ENCODE measurements at places on chromosomes 3 and 15.
A peak's percentile ranks its signal among the peaks of the same experiment; 100 is the strongest.

GRCh38 chr3:13167064-13167743, 94.0 kb upstream of the IQSEC1 start:
- no peak for DNase-seq

DNA sequence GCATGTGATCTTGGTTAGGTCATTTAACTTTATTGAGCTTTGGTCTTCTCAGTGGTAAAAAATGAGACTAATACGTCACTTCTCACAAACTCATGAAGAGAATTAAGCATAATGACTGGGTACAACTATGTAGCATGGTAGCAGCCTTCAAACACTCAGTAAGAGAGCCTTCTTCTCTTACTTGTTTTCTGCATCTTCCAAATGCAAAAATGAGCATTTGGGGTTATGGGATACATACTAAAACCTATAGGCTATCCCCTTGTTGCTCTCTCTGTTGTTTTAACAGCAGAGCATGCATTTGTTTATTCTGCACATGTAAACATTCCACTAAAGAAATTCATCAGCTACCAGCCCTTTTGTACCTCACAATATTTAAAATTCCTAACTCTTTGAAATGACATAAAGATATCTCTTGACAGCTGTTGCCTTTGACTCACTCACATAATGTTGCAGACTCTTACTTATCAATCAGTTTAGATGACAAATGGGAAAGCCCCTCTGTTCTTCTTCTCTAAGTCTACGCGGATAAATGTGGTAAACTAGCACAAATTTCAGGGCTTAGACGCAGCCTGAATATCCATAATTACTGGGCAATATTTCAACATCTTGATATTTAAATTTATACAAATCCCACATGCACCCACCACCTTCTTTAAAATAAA, 327.3 kb upstream of the SATB1 start:
- DNase-seq: no peak

DNA sequence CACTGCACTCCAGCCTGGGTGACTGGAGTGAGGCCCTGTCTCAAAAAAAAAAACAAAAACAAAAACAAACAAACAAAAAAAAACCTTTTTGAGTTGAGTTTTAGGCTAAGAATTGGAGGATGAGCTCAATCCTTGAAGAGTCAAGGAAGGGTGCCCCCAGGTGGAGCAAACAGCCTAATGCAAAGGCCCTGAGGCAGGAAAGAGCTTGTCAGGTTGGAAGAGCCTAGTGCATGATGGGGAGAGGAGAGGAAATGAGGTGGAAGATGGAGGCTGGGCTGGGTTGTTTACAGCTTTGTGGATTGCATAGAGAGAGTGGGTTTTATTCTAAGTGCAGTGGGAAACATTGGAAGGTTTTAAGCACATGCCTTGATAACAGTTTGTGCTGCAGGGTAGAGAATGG, 2.1 kb upstream of the SNX22 start:
- DNase-seq: no peak

- DNase-seq: no peak
These were observed 77.9 kb upstream of the LINGO1 start for GRCh38 chr15:77710637-77711036.

DNA sequence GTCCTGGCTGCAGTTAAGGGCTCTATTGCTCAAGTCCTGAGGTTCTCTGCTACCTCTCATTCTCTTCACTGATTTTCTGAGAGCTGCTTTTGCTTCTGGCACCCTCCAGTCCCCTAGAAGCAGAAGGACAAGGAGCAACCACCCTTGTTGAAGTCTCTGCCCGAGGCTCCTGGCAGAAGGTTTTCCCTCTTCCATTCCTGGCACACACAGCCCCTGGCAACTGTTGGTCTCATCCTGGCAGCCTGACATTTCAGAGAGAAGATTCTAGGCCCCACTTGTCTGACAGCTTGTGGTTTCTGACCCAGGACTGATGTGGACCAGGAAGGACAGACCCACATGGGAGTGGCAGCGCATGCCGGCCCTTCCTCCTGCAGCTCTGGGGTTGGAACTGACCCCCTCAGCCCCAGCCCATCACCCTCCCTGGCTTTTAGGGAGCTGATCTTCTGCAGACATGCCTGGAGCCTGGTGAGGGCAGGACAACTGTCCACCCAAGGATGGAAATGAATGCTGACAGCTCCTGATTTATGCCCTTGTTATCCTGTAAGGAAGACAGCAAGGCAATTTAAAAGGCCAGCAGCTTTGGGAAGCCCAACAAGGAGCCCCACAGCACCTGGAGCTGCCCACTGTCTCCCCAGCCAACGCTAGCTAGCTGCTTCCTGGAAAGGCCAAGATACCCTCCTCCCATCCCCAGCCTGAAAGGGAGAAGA, 13.0 kb upstream of the NTRK3 start:
- no peak for DNase-seq

DNA sequence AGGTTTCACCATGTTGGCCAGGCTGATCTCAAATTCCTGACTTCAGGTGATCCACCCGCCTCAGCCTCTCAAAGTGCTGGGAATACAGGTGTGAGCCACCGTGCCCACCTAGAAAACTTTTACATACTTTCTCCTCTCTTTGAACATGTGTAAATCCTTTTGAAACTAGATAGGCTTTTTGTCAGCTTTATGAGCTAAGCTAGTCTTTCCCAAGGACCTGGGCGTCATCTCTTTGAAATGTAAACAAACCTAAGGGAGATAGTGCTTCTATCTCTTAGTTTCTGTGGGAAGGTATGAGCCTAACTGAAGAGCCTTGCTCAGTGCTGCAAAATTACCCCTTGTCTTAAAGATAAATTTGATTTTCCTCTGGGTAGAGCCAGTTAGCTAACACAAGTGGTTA, 4.8 kb downstream of the CX3CR1 start:
- DNase-seq: no peak

DNA sequence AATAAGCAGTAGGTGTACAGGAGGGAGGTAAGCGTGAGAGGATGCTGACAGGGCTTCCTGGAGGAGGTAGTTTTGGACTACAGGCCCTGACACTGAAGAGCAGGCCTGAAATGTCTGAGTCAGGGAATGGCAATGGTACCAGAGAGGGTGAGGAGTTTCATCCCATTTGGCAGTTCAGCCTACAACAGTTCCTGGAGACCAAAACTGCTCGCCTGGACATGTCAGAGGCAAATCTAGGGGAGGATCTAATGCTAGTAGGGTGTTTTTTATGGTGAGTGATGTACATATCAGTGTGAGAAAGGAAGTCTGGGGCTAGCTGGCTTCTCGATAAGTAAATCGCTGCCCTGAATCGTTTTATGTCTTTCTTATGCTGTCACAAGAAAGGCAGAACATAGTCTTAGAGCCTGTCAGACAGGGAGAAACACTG, 13.8 kb upstream of the TNFSF10 start:
- peak; percentile 83 for DNase-seq

GRCh38 chr15:92633001-92633400, 22.6 kb downstream of the FAM174B start:
- DNase-seq: no peak

DNA sequence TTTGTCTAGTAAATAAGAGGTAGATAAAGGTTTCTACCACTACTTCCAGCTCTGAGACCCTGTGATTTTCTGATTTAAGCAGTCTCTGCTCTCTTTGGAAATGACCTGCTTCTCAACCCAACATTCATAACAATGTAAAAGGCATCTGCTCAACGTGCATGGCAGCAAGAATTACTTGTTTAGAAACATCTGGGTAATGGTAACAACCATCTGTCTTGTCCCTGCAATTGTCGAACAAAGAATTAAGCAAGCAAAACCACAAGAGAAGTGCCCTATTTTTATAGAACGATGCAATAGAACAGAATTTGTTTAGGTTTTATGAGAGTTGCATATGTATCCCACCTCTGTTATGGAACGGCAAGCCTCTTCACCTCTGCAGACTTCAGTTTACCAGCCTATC, 7.1 kb upstream of the FSIP1 start:
- DNase-seq: no peak

- DNase-seq: no peak
These were observed 229.5 kb downstream of the NR1D2 start for GRCh38 chr3:24174614-24175013.

DNA sequence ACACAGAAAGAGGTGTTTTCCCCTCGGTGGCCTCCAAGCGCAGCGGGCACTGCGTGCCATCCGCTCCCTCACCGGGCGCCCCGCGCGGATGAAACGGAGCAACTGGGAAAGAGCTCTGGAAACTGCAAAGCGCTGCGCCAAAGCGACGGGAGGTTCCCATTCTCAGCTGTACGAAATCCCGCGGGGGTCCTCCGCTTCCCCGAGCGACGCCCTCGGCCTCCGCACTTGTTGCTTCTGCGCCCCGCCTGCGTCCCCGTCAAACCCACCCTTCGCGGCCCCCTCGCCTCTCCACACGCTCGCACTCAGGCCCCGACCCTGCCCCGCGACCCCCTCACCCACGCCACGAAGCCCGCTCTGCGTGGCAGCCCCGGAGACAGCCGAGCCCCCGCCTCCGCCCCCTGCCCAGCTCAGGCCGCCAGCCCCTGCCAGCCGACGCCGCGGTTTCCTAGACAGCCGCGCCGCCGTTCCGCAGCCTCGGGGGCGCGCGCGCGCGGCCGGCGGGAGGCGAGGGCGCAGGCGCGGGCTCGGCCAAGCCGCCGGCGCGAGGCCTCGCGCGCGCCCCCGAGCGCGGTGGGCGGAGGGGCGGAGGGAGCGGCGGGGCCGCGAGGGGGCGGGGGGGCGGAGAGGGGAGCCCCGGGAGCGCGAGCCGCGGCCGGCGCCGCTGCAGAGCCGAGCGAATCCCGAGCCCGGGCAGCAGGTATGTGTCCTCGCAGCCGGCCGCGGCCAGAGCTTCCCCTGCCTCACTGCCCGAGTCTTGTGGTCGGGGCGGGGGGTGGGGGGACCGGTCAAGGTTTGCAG, at the start of gene TMEM266:
Gene TMEM266, plus strand, starts transcription at position 666 of the 798 bp plus-strand sequence. CDS start 74,279 bp downstream, outside the sequence.
- DNase-seq: no peak

DNA sequence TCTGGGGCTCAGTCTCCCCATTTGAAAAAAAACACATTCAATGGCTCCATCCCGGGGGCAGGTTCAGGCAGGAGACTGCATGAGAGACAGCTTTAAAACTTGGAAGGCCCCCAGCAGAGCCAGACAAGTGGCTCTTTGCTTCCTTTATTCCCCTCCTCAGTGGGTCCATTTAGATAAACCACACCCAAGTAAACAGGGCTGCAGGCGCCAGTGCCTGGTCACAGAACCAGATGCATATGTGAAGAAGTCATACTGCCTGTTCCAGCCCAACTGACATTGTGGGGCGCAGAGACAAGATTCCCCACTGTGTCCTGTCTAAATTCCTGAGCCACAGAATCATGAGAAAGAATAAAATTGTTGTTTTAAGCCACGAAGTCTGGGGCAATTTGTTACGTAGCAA, 9.0 kb downstream of the FBN1 start:
- DNase-seq: no peak

- DNase-seq: no peak
These were observed 147.6 kb downstream of the DNAJB8 start for GRCh38 chr3:128319107-128319506.

GRCh38 chr3:172635588-172635987, 75.3 kb downstream of the NCEH1 start:
- DNase-seq: no peak

DNA sequence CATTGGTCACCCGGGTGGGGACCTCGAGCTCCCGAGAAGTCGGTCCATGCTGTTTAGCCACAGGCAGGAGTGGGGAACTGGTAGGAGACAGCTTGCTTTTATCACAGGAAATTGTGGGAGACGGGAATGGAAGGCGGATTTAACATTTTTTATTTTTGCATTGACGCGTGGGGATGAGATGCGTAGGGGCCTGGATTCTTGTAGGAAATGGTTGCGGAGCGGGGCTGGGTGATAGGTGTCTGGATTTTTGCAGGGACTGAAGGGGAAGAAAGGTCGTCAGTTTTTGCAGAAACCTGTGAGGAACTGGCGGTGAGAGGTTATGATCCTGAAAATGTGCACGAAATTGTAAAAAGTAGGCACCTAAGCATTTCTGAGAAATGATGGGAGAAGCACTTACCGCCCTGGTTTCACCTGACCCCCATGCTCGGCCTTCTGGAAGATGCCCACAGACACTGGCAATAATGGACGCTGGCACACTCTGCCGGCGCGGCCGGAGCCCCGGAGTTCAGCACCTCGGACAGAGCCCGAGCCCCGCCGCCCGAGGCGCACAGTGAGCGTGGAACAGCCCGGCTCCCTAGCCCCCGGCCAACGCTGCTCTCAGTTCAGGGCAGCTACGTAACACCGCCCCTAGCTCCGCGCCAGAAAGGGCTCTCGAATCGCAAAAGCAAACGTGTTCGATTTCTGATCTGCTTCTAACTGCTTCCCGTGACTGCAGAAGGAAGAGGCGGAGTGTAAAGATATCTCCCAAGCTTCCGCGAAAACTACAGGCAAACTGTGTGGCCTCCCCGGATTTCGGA, 928 bp downstream of the ANKRD34C start:
- no peak for DNase-seq

DNA sequence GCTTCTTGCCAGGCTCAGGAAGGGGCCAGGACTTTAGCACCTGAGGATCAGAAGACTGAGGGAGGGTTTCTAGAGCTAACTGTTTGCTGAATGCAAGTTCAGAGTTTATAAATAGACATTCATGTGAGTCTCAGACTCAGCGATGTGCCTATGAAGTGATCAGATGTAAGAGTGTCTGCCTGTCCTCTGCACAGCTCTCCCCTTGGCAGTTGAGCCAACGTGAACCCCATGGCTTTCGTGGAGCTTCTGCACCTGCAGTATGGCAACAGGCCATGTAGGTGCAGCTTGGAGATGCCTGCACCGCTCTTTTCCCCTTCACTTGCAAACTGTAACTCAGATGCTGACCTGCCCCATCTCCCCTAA, 141.9 kb downstream of the CHDH start:
- DNase-seq: no peak
